Natural killer cell treated with Interleukin-12 subunit alpha and Interleukin-12 subunit beta and Interleukin-15 and Interleukin-18, amount 100 ng/mL, for 72 hours (primary cell): ENCODE measurements at places on chromosomes 1 and 21.

- peak; percentile 37 for DNase-seq
Measured at GRCh38 chr1:2257245-2257627, 29.1 kb downstream of the SKI start.

DNA sequence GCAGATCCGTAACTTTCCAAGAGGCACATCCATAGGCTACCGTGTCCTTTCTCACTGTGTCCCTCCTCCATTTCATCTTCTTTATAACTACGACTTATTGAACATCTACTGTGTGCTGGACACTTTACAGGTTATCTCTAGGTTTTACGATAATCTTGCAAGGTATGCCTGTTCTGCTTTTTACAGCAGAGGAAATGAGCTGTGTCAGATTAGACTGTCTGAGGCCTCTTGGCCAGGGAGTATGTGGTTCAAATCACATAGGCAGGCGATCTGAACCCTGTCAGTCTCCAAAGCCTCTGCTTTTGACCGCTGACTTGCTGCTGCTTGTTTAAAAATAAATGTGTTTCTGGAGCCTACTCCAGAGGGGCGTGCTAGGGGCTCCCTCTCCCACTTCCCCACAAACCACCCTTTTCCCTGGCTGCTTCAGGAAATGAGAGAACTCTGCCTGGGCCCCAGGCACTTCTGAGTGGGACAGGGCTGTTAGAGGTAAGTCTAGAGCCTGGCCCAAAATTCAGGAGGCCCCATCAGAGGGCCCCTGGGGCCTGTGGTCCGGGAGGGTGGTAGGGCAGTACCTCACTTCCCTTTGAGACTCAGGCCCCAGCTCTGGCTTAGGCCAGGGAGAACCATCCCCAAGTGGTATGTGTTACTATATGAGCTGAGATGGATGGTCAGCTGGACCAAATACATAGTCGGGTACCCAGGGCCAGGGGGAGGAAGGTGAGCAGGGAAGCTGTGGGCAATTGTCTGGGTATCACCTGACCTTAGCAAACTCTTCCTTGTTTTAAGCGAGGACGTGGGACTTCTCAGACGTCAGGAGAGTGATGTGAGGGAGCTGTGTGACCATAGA lies 4.4 kb downstream of the PSEN2 start:
- no peak for DNase-seq

- DNase-seq = peak; percentile 71
Measured at GRCh38 chr1:192805832-192806323, 3.0 kb upstream of the RGS2 start.

GRCh38 chr1:235468970-235469369 lies 35.3 kb downstream of the B3GALNT2 start:
- DNase-seq = no peak

GRCh38 chr21:24007592-24007991 lies 1599.7 kb downstream of the MRPL39 start:
- DNase-seq = no peak

GRCh38 chr1:172738389-172738788 lies 79.5 kb downstream of the FASLG start:
- no peak for DNase-seq

DNA sequence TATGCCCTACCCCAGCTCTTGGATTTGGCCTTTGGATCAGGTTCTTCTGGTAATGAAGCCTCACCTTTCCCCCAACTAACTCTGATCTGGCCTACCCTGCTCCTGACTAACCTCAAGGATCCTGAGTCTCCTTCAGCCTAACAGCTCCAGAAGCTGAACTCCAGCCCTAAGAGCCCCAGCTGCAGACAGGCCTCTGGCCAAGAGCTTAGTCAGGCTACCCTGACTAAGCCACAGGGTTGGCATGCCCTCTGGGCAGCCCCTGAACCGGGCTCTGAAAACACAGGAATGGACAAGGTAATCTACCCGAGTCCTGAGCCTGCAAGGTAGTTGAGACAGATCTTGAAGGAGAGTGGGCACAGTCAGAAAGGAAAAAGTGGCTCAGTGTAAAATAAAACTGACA lies 29.4 kb downstream of the COA7 start:
- no peak for DNase-seq

DNA sequence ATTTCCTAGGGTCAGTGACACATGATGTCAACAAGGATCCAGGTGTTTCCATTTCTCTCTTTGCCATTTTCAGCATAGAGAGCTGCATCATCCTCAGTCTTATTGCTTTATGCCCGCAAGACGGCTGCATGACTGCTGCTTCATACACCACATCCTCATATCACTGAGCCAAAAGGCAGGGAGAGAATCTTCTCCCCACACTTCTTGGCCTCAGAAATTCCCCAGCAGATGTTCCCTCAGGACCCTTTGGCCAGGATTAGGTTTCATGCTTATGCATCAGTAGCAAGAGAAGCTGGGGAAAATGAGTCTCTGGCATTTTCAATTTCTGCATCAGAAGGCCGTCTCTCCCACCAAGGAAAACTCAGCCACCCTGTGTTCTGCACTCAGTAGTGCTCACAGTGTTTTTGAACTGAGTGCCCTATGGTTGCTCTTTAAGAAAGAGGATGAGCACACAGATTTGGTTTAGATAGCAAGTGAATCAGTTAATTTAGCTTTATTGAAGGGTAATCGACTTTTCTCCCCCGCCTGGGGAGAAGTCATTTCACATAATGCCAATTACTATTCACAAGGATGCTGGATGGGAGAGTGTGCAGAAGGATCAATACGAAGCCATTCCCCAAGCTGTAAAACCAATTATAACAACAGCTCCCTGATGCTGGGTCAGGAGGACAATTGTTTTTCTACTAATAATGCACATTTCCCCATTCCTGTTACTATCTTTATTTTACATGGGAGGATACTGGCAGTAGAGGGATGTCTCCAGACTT lies 360.2 kb downstream of the HHIPL2 start:
- DNase-seq = no peak

- no peak for DNase-seq
Measured at GRCh38 chr1:233704170-233704897, 90.4 kb downstream of the KCNK1 start.

DNA sequence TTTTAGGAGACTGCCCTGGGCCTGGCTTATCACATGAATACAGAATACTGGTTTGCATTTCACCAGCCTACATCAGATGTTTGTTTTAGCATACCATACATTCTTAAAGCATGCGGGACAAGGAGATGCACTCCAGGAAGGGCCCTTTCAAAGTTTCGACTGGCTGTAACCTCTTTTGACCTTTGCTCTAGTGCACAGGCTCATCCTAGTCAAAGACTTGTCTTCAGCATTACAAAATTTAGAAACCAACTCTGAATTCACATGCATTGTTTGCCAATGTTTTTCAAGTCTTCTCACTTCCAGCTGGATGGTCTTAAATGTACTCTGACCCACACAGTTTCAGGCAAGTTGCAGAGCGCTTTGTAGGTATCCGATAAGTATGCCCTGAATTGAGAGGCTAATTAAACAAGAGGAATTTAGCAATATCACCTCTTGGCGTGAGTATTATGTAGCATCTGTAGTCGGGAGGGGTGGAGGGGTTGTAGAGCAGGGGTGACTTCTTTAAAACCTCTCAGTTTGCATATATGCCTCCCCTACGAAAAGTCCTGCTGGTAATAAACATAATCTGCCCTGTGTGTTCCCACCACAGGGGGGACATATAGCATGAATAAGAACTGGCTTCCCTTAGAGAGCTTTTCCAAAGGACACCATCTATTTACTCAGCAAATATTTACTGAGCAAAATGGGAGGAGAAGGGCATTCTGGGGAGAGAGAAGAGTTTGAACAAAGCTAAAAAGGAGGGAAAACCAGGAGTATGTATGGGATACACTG lies 24.4 kb upstream of the AHCYL1 start:
- DNase-seq = no peak

- no peak for DNase-seq
Measured at GRCh38 chr1:29180497-29181412, 945 bp downstream of the SRSF4 start.

DNA sequence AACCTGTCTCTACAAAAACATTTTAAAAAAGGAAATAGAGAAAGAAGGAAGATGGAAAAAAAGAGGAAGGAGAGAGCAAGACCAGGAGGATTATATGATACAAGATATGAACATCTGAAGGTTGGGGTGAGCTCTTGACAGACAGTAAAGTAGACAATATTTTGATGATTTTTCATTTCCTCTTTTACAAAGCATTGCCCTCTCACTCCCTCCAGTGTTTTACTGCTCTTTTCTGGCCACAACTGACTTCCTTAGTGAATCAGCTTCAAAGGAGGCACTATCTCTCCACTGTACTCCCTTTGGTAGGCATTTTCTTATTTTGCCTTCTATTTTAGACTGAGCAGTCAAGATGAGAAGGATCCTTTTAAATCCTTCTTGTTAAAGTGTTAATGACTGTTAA lies 296.7 kb downstream of the KCTD3 start:
- DNase-seq = no peak

DNA sequence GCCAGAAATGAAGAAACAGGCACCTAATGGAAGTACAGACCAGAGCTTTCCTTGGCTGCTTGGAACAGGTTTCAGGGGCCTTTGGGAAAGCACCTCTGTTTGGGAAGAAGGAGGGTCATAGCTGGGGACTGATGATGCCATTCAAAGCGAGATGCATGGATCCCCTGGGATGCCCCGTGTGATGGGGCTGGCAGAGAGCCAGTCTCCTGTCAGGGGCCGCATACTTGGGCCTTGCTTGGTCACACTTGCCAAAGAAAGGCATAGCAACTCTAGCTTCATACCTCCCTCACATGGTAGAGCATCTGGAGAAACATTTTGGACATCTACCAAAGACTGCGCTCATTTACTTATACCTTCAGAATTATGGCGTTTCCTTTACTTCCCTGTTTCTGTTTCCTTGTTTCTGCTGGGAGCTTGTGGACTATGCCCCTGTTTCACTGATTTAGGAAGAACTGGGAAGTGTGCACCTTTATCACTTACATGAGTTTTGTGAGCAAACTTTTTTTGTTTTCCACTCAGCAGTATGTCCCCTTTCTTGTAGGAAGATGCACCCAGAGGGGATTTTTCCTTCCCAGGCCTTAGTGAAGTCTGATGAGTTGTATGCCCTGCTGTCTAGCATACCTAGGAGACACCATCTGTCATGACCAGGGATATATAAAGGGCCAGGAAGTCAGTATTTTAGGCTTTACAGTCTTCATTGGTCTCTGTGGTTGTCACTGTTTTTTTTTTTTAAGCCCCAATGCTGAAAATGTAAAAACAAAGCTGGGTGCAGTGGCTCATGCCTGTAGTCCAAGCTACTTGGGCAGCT lies 19.8 kb upstream of the ST3GAL3 start:
- no peak for DNase-seq

GRCh38 chr1:61284248-61284854 lies 202.0 kb downstream of the NFIA start:
- DNase-seq = no peak

DNA sequence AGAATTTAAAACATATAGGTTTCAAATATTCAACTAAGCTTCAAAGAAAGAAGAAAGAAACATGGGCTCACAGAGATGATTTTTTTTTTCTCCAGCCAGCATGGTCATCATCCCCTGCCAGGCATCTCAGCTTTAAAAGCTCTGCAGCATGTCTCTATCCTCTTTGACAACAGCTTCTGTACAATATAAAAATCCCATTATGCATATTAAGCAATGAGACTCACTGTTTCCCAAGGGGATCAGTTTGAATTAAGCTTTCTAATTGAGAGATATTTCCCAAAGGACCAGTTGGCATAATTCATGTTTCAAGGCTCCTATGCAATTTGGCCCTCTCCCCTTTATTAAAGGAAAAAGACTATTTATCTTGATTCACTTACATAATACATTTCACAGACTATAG lies 220.3 kb downstream of the GRIK1 start:
- no peak for DNase-seq
